ENCODE measurements at places on chromosomes 7 and 10. TPM values are rescaled to one million over a fixed set of nuclear protein-coding genes. Genes with fewer than 3 reads are reported as not detected.

DNA sequence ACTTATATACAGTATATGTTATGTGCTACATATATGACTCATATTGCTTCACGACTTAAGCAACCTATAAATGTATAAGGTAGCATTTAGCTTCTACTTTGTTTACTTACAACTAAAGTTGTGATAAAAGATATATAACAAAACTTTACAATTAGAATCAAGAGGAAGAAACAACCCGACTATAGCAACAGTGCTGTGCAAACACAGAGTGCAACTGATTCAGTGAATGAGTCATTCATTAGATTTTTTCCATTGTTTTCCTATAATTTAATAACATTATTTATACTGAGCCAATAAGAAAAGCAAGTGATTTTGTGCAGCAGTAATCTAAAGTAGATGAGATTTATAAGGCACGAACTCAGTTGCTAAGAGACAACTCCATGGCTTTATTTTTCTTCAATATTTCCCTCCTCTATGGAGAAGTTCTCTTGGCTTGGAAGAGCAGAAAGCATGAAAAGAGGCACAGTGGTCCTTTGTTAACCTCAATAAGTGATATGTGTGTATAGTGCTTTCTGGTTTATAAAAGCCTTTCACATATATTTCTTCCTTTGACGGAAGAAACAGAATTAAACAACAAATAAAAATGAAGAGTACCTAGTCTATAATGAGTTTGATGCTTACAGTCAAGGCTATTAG is 19.8 kb downstream of the CEP41 start:
- H3K4me1 ChIP-seq: peaks cover 8% of the 10 kb centered on the region
- H3K27ac ChIP-seq: peak overlapping the region; percentile 74
- DNase-seq: peak; percentile 88
- H3K27me3 ChIP-seq: no peaks in the 10 kb centered on the region
- no peak overlapping the region for H3K4me3 ChIP-seq
- no peaks in the 10 kb centered on the region for H3K36me3 ChIP-seq

DNA sequence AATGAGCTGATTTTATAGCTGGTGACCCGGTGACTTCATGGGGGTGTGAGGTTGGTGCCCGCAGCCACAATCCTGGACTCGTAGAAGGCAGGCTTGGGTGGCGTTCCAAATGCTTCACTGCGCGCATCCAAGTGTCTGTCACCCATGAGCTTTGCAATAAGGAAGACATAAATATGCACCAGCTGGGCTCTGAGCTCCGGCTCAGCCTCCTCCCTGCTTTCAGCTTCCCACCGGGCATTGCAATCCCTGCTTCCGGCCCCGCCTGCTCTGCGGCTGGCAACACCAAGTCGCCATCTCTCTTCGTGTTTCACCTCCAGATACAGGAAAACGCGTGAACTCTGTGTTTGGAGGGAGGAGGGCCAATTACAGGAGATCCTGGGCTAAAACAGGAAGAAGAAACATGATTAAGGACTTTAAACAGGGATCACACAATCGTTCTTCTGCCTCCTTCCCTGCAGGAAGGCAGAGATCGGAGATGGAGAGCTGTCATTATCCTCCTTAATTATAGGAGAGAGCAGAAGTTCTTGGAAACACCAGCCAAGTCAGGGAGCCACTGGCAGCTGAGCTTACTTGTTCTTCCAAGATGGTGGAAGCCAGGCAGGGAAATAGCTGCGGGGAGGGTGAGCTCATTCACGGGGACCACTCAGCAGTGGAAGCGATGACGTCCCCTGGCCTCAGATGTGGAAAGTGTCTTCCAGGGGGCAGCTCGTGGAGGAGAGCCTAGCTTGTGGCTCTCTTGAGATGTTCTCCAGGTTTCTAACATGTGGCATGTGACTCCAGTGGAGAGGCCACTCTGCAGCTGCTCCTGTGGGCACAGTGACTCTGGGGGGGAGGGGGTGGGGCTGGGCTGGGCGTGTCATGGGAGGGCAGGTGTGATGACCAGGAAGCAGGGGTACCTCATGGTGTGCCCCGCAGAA is 134.9 kb downstream of the CAMK1D start:
- DNase-seq: peak; percentile 66
- H3K27ac ChIP-seq: peak overlapping the region; percentile 76
- H3K4me1 ChIP-seq: peaks cover 32% of the 10 kb centered on the region
- H3K4me3 ChIP-seq: no peak overlapping the region
- no peaks in the 10 kb centered on the region for H3K36me3 ChIP-seq

GRCh38 chr7:144903201-144903600 is 67.3 kb upstream of the TPK1 start:
- DNase-seq: no peak
- H3K27me3 ChIP-seq: no peaks in the 10 kb centered on the region
- no peak overlapping the region for H3K4me3 ChIP-seq
- H3K36me3 ChIP-seq: no peaks in the 10 kb centered on the region
- H3K27ac ChIP-seq: no peak overlapping the region

ZPBP gene
- not detected for total RNA-seq
